ENCODE measurements at places on chromosomes 16 and 17.

GRCh38 chr17:15998031-15998562 is 1.4 kb downstream of the ZSWIM7 start:
- ATAC-seq: no peak

DNA sequence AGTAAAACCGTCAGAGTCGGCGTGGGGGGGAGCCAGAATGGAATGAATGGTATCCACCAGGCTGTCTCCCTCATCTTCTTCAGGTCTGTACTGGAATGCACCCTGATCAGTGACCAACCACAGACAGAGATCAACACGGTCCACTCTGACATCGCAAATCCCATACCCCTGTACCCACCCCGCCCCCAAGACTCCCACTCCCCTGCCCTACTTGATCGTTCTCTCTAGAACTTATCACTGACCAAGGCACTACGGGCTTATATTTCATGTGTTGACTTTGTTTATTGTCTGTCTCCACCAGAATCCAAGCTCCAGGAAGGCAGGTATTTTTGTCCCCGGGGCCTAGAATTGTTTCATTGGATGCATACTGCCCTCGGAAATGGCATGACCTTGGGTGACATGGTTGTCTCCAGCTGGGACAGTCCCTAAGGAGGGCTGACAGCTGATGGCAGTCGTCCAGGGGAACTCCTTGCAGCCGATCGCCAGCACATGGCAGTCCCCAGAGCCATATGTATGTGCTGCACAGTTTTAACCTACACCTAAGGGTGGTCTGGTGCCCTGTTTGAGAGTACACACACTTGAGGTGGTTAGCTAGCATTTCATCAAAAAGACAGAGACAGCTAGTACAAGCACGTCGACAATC is 526 bp upstream of the MFSD6L start:
- ATAC-seq: no peak

- ATAC-seq: no peak
Measured at GRCh38 chr17:77720946-77721845, 237.3 kb upstream of the TNRC6C start.

DNA sequence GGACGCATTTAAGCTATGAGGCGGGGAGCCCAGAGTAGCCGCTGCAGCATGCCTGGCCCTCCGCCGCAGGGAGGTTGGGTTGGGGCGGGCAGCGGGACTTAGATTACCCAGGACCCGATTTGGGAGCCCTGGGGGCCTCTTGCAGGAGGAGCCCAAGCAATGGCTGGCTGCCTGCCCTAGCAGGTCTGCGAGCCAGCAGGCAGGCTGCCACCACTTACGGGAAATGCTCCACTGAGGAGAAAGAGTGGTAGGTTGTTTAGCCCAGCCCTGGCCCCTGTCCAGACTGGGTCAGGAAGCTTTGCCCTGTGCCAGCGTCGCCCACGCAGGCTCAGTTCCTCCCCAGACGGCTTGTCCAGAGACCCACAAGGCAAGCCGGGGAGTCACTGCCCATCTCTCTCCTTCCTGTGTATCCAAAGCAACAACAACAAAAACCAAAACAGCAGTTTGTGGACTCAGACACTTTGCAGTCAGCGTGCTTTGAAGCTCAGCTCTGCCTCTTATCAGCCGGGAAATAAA is 10.3 kb upstream of the TVP23A start:
- ATAC-seq: no peak

DNA sequence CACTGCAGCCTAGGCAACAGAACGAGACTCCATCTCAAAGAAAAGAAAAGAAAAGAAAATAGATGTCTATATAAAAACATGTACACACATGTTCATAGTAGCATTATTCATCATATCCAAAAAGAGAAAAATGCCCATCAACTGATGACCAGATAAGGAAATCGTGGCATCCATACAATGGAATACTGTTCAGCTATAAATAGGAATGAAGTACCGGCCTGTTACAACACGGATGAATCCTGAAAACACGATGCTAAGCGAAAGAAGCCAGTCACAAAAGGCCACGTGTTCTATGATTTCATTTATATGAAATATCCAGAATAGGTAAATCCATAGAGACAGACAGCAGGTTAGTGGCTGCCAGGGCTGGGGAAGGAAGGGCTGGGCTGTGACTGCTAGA is 65.8 kb downstream of the TBC1D16 start:
- ATAC-seq: no peak

- ATAC-seq: peak; percentile 83
Measured at GRCh38 chr17:74825952-74826719, 33.5 kb downstream of the GRIN2C start.

DNA sequence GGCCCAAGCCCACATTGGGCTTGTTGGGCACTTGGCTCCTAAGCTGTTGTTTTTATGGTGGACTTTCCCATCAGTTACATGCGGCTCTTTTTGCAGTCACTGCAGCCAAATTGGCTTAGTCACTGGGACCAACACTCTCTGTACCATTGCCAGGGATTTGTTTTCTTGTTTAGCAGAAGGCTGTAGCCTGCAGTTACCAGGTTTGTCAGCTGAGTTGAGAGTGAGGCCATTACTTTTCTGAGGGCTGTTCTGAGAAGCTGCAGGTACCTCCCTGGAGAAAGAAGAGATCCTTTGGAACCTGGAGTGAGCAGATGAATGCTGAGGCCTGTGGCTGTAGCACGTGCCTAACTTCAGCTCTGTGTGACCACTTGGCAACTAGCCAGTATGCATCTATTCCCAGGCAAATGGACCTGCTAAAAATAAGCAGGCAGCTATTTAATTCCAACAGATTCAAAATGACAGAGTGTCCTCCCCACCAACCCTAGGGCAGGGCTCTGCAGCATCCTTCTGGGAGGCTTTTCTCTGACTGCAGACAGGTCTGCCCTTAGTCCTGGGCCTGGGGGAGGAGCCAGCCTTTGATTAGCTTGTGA is 12.9 kb downstream of the AKAP1 start:
- ATAC-seq: peak; percentile 95

- no peak for ATAC-seq
Measured at GRCh38 chr17:4941319-4941610, 1.2 kb downstream of the RNF167 start.

DNA sequence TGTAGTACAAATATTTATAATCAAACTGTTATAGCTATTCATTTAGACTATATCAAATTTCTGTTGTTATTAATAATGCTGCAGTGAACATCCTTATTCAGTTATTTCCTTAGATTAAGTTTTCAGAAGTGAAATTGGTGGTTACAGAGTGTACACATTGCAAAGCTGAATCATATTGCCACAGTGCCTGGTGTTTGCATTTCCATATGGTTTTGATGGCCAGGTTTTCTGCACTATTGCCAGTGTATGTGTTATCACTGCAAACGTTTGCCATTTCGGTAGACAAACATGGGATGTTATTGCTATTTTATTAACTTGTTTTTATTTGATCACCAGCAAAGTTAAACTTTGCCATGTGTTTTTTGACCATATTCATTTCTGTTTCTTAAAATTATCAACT is 259.4 kb downstream of the CDH13 start:
- ATAC-seq: no peak

DNA sequence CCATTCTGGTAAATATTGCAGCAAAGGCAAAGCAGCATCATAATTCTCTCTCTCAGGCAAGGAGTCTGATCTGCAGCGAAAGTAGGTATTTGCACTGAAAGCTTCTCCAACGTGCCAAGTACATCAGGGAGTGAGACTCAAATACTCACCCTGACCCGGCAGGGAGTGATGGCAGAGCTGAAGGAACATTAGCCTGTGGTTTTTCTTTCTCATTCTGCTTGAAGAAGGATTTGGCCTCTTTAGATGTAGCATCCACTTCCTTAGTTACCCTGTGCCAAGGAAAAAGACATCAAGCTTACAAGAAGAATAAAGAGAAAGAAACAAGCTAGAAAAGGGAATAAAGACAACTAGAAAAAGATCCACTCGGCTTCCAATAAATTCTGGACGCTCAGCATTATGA is 38.4 kb downstream of the CFDP1 start:
- ATAC-seq: no peak

- no peak for ATAC-seq
Measured at GRCh38 chr17:7888184-7888920, at the start of gene CHD3. CHD3 (plus strand) TSS chr17:7888789; CDS start chr17:7889001, 212 bp downstream.

DNA sequence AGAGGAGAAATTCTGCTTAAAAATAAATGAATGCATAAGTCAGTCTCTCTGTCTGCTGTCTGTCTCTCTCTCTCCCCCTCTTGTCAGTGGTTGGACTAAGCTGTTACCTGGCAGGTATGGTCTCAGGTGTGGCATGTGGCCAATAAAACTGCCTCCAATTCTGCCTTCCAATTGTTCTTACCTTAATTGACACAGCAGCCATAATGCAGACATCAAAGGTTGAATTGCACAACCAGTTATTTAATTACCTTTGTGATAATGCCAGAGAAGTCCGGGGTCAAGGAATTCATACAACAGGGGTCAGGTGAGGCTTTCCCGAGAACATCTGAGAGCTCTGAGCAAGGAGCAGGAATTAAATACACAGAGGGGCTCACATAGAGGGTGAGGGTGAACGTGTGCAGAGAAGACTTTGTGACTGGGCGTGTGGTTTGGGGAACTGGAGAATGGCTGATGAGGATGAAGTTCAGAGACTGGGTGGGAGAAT is 78.8 kb upstream of the CDYL2 start:
- no peak for ATAC-seq

DNA sequence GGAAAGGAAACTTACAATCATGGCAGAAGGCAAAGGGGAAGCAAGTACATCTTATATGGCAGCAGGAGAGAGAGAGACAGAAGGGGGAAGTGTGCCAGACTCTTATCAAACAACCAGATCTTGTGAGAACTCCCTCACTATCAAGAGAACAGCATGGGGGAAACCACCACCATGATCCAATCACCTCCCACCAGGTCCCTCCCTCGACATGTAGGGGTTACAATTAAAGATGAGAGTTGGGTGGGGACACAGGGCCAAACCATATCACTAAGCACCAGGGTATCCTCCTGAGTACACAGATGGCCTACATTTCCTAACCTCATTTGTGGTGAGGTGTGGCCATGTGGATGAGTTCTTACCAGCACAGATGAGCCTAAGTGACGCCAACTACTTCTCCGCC is 348.6 kb upstream of the ZFHX3 start:
- ATAC-seq: no peak

GRCh38 chr16:24829153-24829552 is 16.6 kb upstream of the SLC5A11 start:
- no peak for ATAC-seq

DNA sequence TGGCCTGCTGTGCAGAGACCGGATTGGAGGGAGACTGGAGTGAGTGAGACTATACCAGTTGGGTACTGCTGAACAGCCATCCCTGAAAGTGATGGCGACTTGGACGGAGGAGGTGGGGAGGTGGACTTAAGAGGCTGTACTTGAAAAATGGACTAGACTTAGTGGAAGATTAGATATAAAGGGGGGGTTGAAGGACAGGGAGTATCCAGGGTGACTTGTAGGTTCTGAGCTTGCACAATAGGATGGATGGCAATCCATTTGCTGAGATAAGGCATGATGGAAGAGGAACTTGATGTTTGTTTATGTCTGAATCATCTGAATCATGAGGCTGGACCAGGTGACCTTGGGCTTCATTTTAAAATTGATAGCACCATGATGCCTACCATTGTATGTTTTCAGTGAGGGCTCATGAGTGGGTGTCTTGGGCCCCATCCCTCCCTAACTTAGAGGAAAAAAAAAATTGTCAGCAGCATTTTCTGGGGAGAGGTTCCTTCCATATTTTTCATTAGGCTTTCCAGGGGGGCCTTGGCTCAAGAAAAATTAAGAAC is 41.2 kb downstream of the PRKCA start:
- ATAC-seq: no peak

GRCh38 chr17:9403257-9403656 is 172.4 kb downstream of the STX8 start:
- ATAC-seq: no peak

DNA sequence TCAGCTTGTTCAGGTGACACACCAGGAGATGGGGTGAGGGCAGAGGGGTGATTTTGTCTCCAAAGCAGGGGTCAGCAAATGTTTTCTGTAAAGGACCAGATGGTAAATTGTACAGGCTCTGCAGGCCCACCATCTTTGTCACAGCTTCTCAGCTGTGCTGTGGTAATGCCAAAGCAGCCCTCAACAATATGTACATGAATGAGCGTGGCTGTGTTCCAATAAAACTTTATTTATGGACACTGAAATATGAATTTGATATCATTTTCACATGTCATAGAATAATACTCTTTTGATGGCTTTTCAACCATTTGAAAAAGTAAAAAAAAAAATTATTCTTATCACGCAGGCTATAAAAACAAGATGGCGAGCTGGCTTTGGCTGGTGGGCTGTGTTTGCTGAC is 206.4 kb upstream of the RPL38 start:
- no peak for ATAC-seq

GRCh38 chr17:77280304-77281121 is 139.7 kb downstream of the SEC14L1 start:
- ATAC-seq: peak; percentile 12

GRCh38 chr16:9934723-9935508 is 247.3 kb downstream of the GRIN2A start:
- peak; percentile 66 for ATAC-seq

GRCh38 chr17:14353861-14354474 is 53.1 kb downstream of the HS3ST3B1 start:
- ATAC-seq: no peak

DNA sequence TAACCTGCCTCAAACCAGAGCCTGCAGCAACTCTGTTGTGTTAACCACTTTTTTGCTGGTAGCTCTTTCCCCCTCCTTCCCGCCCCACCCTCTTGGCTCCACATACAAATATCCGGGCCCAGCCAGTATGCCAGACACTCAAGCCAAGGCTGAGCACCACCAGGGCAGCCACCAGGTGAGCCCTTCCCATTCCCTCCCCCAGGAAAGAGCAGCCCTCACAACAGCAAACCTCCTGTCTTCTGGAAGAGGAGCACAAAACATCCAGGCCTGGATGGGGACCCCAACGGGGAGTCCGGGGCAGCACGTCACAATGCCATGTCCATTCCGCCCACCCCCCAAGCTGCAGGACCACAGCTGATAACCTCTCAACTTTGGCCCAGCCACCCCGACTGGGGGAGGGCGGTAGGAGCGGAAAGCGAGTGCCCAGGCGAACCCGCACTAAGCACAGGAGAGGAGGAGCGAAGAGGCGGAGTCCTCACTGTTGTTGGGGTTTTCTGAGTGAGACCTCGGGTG is 757 bp downstream of the ORMDL3 start:
- ATAC-seq: peak; percentile 38

DNA sequence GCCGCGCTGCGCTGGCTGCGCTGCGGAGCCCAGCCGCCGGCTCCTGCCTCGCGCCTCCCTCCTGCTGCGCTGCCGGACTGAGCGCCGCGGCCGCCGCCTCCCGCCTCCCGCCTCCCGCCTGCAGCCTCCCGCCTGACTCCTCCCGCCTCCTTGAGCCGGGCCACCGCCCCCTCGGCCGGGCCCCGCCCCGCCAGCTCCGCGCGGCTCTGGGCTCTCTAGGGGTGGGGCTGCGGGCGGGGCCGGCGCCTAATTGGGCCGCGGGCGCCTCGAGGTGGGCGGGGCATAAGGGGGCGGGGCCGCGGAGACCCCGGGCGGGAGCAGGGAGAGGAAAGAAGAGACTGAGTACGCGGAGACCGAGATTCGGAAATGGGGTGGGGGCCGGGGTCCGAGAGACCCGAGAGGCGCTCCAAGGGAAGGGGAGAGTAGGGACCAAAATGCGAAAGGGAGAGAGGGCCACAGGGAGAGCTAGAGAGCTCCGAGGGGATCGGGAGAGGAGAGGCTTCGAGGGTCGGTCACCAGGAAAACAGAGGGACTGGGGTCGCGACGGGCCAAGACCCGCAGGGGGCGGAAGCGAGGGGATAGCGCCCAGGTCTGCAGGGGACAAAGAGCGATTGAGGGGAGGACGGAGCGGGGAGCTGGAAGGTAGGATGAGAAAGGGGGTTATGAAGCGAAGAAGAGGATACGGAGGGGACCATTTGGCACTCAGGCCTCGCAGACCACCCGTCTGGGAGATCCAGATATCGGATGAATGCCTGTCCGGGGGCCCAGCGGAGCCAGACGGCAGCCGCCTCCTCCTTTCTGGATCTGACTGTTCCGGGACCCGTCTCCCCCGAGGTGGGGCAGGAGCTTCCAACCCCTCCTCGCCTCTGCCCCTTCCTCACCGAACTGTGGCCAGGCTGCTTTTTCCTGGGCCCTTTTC is at the start of gene C1QL1:
Gene C1QL1, minus strand, starts transcription at position 79 of the 919 bp plus-strand sequence. CDS start 255 bp downstream, outside the sequence.
- peak; percentile 91 for ATAC-seq

Measured in motor neuron (in vitro differentiated cells).